ENCODE measurements at places on chromosomes 5 and 9.

- DNase-seq = no peak
Measured at GRCh38 chr5:160231783-160232342, 2.6 kb downstream of the FABP6 start.

DNA sequence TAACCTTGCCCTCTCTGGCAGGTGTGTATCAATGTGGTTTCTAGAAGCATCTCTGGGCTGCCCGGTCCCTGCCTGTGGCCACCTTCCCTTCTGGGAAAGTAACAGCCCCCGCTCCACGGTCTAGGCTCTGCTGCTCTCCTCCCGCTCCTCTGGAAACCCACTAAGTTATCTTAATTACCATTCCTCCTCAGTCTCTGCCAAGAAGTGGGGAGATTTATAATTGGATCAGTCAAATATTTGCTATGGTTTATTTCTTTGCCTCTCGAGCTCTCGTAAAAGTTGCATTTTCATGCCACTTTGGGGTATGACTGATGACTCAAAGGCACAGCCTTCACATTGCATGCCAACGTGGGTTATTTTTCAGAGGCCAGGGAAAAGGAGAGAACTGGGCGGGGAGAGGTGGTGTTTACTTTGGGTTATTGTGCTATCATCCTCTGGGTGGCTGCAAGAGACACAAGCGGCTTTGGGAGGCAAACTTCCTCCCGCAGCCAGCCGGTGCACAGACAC, 205.3 kb upstream of the WWC1 start:
- DNase-seq = no peak

DNA sequence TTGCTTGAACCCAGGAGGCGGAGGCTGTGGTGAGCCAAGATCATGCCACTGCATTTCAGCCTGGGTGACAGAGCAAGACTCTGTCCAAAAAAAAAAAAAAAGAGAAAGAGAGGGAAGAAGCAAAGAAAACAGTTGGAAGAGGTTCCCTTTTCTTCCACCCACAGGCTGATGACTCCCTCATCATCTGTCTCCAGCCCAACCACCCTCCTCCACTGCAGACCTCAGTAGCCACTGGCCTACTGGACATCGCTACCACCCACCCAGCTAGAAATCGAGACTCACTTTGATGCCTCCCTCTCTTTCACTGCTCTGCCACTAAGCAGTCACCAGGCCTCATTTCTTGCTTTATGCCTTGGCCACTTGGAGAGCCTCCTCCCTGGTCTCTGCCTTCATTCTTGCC, 71.2 kb downstream of the NIPSNAP3B start:
- DNase-seq = no peak

- DNase-seq = no peak
Measured at GRCh38 chr5:60210810-60211209, 317.3 kb upstream of the PDE4D start.

GRCh38 chr9:93950619-93951601, 4.2 kb downstream of the BARX1 start:
- DNase-seq = no peak

DNA sequence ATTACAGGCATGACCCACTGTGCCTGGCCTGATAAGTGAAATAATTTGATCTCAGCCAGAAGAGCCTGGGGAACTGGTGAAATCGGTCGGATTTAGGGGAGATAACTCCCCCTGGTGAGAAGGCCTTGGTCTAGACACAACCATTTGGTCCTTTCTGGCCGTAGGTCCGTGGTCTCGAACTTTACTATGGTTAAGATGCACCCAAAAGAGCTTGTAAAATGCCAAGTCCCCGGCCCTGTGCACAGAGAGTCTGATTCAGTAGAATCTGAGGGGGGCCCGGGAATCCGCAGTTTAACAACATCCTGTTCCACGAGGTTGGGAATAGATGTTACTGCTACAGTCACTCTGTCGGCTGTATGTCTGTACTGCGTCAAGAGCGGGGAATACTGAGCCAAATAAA, 140.7 kb downstream of the C9orf50 start:
- no peak for DNase-seq

GRCh38 chr9:134846187-134846586, 34.4 kb upstream of the FCN2 start:
- no peak for DNase-seq

Data from stimulated activated CD8-positive, alpha-beta memory T cell treated with anti-CD3 and anti-CD28 coated beads, Interleukin-12 subunit alpha, Interleukin-12 subunit beta, amount 100 ng/mL, for 1 hour (primary cell).